A549 treated with RU486 at 1 μM for 4 hours (cell line): ENCODE measurements at places on chromosomes 11 and 22. TPM values are rescaled to one million over a fixed set of nuclear protein-coding genes. Genes with fewer than 3 reads are reported as not detected.

CASP1 gene
- 0.16 to 0.61 TPM (median 0.56 TPM) in 5 replicates for total RNA-seq

RAG2 gene
- not detected in 5 replicates for total RNA-seq

CCDC73 gene
- total RNA-seq = not detected in 5 replicates

SLC25A18 gene
- 0.06 TPM in 1 of 5 replicates, not detected in the others for total RNA-seq

MCAT gene
- 17.9 to 28.6 TPM (median 26.1 TPM) in 5 replicates for total RNA-seq

C1QTNF5 gene
- total RNA-seq = not detected in 5 replicates

UBQLN3 gene
- total RNA-seq = not detected in 5 replicates

MMP11 gene
- 0.17 to 0.42 TPM (median 0.33 TPM) in 4 of 5 replicates, not detected in the other for total RNA-seq

TMPRSS5 gene
- total RNA-seq = 0.07 to 0.20 TPM (median 0.12 TPM) in 4 of 5 replicates, not detected in the other

OR51B4 gene
- not detected in 5 replicates for total RNA-seq

TSPAN32 gene
- not detected in 5 replicates for total RNA-seq

INPP5J gene
- 0.51 to 0.77 TPM (median 0.65 TPM) in 5 replicates for total RNA-seq

GSTT2 gene
- 0.24 TPM in 1 of 5 replicates, not detected in the others for total RNA-seq

FGF3 gene
- not detected in 5 replicates for total RNA-seq

RAG1 gene
- 0.21 to 0.30 TPM (median 0.26 TPM) in 5 replicates for total RNA-seq

SAA1 gene
- 0.25 to 1.1 TPM (median 0.49 TPM) in 4 of 5 replicates, not detected in the other for total RNA-seq

LSP1 gene
- 0.91 to 2.3 TPM (median 1.3 TPM) in 5 replicates for total RNA-seq

LDLRAD3 gene
- total RNA-seq = 17.6 to 23.9 TPM (median 22.2 TPM) in 5 replicates

SLC37A2 gene
- 0.05 to 0.33 TPM (median 0.09 TPM) in 5 replicates for total RNA-seq
